Cortex of kidney (tissue), 1 donor: ENCODE measurements at places on chromosomes 2 and 18.

DNA sequence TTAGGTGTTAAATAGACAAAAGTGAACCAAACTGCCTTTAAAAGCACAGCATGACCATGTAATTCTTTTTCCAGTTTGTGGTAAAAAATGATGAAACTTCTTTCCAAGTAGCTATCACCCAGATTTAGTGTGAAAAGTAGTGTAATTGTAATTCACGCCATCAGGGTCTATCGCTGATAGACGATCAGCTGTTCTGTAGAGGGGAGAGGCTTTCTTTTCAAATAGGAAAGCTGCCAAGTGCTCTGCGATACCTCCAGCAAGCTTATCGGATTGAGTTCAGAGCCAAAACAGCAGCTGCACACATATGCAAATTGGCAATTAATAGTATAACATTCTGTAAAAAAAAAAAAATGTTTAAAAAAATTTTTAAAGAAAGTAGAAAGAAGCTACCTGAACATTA lies 61.9 kb upstream of the PSMD14 start:
- DNase-seq = no peak

DNA sequence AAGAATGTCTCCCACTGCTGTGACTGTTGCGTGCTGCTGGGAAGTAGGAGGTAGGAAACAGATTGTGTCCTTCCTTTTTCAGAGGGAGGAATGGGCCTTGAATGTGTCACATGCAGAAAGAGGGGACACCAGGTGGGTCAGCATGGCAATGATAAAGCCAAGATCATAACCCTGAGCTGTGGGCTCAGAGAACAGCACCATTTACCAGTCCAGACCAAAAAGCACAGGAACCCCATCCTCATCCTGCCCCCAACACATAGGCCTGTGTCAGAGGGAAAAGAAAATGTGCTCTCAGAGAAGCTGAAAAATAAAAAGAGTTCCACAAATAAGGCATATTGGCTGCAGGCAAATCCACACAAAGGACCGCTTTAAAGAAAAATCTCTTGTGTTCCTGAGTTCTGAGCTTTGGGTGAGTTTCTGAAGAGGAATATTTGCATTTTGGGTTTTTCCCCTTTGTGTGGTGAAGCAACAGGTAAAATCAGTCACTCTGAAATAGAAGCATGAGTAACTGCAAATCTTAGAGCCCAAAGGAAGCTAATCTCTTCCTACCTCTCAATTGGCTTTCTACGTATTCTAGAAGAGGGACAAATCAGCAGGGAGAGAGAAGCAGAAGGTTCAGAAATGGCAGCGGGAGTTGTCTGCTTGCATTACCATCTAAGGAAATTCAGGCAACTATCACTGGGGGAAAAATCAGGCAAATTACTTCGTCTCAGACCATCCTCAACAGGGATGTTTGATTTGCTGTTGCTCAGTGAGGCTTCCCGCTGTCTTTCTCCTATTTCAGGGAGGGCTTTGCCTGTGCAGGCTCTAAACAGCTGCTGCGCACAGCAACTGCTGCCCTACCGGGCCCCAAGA lies 106.8 kb downstream of the BCL11A start:
- no peak for DNase-seq

DNA sequence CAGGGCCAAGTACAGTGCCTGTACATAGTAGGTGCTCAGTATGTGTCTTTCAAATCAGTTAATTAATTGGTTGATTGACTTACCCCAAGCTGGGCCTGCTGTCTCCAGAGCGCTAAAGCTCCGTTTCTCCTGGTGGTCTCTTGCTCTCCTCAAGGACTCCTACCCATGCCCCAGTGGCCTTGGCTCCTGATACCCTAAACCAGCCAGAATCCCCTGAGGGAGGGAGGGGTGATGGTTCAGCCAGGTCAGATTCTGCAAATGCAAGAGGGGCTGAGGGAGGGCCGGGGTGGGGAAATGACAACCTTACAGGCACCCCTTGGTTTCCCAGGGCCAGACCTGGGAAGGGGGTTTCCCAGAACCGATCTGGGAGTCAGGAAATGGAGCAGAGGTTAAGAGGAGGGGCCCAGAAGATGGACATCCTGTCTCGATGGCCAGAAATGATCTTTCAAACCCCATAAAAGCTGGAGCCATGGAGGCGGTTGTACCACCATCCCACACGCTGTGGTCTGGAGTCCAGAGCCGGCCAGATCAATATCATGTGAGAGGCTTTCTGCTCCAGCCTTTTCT lies 209.1 kb downstream of the TNS1 start:
- DNase-seq = no peak

DNA sequence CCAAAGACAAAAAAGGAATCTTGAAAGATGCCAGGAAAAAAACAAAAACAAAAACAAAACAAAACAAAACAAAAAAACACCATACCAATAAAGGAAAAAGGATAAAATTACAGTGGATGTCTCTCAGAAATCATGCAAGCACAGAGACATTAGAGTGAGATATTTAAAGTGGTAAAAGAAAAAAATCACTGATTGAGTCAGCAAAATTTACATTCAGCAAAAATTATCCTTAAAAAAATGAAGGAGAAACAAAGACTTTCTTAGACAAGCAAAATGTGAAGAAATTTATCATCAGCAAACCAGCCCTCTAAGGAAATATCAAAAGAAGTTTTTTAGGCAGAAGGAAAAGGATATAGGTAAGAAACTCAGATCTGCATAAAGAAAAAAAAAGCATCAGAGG lies 10.2 kb upstream of the GKN1 start:
- DNase-seq = no peak

GRCh38 chr2:111057721-111058120 lies 63.0 kb upstream of the BCL2L11 start:
- DNase-seq = no peak

- no peak for DNase-seq
Measured at GRCh38 chr2:8193686-8194615, 487.9 kb upstream of the ID2 start.

- no peak for DNase-seq
Measured at GRCh38 chr18:60646725-60647124, 274.1 kb upstream of the MC4R start.

DNA sequence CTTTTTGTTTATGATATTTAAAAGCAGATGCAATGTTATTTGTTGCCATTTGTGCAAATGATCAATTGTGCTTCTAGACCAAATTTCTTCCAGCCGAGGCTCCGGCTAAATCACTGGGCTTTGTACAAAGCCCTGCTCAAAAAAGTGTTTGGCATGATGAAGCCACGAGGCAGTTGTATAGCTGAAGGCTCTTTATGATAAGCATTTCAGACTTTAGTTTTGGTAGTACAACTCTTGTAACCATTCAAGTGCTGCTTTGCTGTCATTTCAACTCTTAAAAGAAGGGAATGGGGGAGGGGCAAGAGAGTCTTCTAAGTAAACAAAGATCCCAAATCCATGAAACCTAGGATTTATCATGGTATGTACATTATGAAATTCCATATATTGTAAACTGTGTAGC lies 3.3 kb upstream of the ZNF532 start:
- DNase-seq = no peak

- no peak for DNase-seq
Measured at GRCh38 chr2:118371515-118371914, 283.2 kb downstream of the INSIG2 start.

DNA sequence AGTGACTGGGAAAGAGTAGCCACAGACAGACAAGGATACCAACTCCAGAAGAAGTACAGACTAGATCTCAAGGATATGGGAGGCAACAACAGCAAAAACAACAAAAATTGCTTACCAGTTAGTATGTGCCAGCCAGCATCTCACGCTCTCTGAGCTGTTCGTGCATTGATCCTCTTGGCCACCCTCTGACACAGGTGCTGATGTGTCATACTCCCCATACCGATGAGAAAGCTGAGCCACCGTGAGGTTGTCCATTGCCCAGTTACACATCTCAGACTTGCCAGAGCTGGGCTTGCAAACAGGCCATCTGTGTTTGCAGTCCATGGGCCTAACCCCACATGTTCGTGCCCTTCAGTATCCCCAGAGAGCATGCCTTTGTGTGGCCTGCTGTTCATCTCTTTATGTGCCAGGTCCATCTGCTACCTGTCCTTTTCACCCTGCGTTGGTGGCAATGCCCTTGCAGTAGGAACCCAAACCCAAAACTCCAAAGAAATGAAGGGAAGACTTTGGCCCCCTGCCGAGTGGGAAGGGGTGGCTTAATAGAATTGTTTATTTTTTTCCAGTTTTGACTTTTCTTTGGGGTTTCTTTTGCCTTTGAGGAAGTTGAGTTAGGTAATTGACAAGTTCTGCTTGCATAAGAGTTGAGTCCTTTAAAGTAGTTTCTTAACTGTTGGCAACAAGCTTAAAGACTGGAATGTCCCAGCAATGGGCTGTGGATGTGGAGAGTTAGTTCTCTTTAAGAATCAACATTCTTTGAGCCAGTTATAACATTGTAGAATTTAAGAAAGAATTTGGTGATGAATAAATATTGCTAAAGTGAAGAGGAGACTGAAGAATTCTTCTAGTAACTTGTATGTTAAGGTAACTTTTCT lies 46.7 kb downstream of the LYPD6B start:
- no peak for DNase-seq

GRCh38 chr2:138744713-138745112 lies 35.5 kb downstream of the NXPH2 start:
- DNase-seq = no peak

DNA sequence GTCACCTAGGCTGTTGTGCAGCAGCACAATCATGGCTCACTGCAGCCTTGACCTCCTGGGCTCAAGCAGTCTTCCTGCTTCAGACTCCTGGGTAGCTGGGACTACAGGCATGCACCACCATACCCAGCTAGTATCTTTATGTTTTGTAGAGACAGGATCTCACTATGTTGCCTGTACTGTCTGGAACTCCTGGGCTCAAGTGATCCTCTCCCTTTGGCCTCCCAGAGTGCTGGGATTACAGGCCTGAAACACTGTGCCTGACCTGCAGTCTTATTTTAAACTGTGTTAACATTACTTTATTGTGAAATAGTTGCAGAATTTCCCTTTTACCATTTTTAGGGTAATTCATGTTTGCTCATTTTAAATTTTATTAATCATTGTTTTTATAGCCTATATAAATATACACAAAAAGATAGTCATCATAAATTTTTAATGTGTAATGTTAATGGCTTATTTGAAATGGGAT lies 24.6 kb downstream of the EML4 start:
- DNase-seq = no peak

GRCh38 chr2:126849991-126850535 lies 48.6 kb upstream of the TEX51 start:
- no peak for DNase-seq

DNA sequence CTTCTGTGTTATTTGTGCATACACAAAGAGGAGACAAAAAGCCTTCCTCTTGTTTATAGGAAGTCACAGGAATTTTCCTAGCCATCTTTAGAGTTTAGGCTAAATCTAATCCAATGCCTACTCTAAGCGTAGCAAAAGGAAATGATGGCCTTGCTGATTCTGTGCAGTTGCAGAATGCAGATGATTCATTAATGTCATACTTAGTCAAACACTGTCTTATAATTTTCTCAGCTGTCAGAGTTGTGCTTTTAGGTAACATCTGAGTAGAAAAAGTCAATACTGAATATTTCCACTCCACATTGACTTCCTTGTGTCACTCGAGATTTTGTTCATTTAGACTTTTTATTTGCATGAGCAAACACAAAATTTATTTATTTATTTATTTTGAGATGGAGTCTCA lies 157.9 kb upstream of the FOSL2 start:
- DNase-seq = no peak

DNA sequence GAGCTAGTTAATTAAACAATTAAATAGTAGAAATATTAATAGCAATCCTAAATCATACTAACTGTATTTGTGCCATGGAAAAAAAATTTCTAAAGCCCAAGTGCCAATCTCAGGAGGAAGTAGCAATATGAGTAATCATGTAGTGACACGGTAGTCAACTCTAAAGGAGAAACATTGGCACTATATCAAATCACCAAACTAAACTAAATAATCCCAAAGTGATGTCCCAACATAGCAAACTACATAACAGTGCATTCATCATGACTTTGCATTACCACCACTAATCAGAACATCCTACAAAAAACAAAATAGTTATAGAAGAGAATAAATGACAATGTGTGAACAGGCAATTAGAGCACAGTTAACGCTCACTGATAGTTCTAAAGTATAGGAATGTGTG lies 195.1 kb downstream of the EXOC6B start:
- no peak for DNase-seq

DNA sequence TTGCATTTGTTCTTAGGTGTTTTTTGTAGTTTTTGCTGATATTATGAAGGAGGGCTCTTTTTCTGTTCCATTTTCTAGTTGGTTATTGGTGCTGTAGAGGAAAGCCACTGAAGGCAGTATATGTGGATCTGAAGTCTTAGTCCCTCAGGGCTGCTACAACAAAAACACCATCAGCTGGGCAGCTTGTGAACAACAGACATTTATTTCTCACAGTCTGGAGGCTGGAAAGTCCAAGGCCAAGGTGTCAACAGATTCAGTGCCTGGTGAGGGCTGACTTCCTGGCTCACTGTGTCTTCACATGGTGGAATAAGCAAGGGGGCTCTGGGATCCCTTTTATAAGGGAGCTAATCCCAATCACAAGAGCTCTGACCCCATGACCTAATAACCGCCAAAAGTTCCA lies 31.4 kb upstream of the HDAC4 start:
- DNase-seq = no peak

GRCh38 chr2:230602562-230603230 lies 109.9 kb upstream of the CAB39 start:
- no peak for DNase-seq

DNA sequence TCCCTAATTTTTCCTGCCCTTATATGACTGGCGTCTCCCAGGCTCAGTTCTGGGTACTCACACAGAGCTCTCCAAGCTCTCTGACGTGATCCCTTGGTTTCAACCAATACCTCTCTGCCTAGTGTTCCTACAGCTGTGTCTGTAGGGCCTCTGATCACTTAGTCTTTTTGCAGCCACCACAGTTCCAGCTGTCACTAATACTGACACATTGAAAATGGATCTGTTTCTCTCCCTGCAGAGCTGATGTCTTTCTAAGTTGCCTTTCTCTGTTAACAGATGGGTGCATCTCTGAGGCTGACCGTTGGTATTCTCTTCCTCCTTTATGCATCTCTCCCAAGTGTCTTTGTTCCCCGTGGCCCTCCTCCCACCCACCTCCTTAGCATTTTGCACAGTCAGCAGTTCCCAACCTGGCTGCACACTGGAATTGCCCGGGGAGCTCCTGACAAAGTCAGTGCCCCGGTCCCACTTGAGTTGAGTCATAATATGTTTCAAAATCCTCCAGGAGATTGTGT lies 62.5 kb downstream of the CERS6 start:
- DNase-seq = no peak

- DNase-seq = no peak
Measured at GRCh38 chr18:40911041-40911440, 1044.0 kb upstream of the PIK3C3 start.

DNA sequence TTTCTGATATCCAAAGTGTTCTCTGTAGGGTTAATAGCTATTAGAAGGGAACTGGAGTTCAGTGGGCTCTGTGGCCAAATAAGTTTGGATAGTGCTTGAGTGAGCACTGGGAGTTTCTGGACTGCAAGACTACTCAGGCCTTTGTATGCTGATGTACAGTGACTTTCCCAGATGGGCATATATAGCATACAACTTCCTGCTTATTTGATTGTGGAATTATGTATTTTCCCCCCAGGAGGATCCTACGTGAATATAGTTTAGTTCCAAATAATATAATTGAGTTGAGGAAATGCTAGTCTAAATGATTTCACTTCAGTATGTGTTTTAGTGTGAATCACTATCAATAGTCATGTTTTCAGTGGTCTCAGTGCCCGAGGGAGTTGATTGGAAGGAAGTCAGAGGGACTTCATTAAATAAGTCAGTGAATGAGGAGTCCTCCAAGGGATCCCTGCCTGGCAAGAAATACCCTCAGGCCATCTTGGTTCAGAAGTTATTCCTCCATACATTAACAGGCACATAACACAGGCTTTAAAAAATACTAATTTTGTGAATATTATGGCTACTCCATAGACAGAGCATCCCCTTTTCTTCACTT lies 251.4 kb downstream of the PRKCE start:
- no peak for DNase-seq
